ENCODE measurements at places on chromosomes 5 and 9.

- no peak for DNase-seq
These were observed 58.5 kb upstream of the S1PR3 start for GRCh38 chr9:88932766-88933165.

DNA sequence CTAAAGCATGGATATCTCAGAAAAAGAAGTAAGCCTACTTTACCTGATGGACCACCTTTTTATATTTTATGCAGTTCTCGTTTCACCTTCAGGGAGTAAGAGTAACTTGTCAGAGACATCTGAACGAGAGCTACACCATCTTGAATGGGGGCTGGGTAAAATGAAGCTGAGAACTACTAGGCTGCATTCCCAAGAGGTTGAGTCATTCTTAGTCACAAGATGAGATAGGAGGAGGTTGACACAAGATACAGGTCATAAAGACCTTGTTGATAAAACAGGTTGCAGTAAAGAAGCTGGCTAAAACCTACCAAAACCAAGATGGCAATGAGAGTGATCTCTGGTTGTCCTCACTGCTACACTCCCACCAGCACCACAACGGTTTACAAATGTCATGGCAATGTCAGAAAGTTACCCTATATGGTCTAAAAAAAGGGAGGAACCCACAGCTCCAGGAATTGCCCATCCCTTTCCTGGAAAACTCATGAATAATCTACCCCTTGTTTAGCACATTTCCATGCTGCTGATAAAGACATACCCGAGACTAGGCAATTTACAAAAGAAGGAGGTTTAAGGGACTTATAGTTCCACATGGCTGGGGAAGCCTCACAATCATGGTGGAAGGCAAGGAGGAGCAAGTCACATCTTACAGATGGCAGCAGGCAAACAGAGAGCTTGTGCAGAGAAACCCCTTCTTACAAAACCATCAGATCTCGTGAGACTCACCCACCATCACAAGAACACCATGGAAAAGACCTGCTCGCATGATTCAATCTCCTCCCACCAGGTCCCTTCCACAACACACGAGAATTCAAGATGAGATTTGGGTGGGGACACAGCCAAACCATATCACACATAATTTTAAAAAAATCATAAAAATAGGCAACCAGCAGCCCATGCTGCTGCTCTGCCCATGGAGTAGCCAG, 62.5 kb downstream of the GIN1 start:
- no peak for DNase-seq

- peak; percentile 48 for DNase-seq
These were observed 828.1 kb upstream of the GRAMD2B start for GRCh38 chr5:125595095-125595494.

- no peak for DNase-seq
These were observed 286.0 kb downstream of the CYLC2 start for GRCh38 chr9:103281126-103281525.

- no peak for DNase-seq
These were observed 180.1 kb downstream of the TTLL11 start for GRCh38 chr9:121912812-121913627.

DNA sequence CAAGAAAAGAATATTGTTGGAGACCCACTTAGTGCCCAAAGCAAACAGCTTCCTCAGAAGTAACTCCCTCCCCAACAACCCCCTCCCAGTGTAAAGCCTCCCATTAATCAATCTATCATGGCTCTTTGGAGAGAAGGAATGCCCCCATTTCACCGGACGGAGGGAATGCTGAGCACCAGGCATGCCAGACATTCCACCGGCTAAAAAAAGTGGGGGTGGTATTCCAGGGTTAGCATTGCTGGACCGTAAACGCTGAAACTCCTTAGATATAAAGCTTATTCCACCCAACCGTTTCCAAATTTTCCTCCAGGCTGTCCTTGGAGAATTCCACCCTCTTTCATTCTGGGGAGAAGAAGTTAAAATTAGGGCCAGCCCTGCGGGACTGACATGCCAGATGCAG, 363 bp upstream of the MAMDC2 start:
- no peak for DNase-seq

GRCh38 chr5:6431214-6432195, 17.2 kb upstream of the UBE2QL1 start:
- DNase-seq, result no peak

DNA sequence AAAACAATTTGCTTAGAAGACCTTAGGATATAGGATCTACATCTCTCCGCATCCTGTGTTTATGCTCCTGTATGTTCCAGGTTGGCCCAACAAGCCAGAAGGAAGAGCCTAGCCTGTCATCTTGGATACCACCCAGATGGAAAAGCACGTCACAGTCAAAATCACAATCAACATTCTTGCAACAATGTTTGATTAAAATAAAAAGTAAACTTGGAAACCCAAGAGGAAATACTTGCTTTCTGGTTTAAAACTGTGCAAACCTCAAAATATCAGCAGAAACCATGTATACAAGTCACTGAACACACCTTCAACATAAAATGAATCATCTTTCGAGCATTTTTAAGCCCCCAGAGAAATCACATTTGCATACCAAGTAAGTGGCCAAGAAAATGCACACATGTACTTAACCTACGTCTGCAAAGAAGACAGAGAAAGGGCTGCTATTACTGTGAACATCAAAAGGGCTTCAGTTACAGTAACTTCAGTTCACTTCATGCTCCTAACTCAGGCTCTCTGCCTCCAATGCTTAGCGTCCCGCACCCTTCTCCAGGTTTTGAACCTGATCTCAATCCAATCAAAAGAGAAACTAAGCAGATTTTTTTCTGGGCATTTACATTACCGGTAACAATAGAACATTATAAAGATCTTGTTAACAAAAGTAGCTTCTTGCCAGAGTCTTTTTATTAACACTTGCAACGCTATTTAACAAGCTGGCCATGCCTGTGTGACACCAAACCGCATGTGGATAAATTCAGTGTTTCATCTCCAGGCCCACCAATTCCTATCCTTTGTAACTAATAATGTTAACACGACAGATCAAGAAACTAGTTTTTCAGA, 1.3 kb downstream of the ENC1 start:
- no peak for DNase-seq

- no peak for DNase-seq
These were observed 159.5 kb upstream of the MAST4 start for GRCh38 chr5:66436721-66437120.

DNA sequence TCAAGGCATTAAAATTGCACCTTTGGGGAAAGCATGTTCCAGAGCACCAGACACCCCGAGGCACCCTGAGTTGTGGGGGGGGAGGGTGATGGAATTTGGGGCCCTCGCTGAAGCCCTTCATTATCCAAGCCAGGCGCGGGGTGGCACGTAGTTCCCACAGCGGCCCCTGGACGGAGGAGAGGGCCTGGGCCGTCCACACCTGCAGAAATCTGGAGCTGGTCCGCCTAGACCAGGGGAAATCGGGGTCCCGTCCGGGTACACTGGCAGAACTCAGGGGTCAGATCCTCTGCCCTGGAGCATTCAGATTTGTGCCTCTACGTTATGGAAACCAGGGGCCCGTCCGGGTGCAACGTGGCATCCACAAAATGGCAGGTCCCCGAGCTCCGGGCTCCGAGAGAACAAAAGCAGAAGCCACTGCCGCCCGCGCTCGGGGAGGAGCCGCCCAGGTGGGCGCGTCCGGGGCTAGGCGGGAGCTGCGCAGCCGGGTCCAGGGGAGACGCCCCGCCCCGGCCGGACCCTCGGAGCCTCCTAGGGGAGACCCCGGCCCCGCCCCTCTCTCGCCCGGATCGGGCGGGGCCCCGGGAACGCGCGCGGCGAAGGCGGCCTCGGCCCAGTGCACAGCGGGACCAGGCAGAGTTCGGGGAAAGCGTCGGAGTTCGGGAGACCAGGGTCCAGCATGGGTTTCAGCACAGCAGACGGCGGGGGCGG, at the start of gene PLEKHG4B:
Gene PLEKHG4B, plus strand, starts transcription at position 613 of the 708 bp plus-strand sequence. Its CDS starts 64 bp downstream, at position 677.
- no peak for DNase-seq

- DNase-seq, result no peak
These were observed 56.5 kb downstream of the ADAMTS2 start for GRCh38 chr5:179288809-179289185.

- no peak for DNase-seq
These were observed 60.2 kb upstream of the STARD4 start for GRCh38 chr5:111572561-111572960.

GRCh38 chr9:6034954-6035353, 19.5 kb upstream of the RANBP6 start:
- DNase-seq, result no peak

GRCh38 chr9:71858102-71858798, 52.7 kb downstream of the ABHD17B start:
- no peak for DNase-seq

DNA sequence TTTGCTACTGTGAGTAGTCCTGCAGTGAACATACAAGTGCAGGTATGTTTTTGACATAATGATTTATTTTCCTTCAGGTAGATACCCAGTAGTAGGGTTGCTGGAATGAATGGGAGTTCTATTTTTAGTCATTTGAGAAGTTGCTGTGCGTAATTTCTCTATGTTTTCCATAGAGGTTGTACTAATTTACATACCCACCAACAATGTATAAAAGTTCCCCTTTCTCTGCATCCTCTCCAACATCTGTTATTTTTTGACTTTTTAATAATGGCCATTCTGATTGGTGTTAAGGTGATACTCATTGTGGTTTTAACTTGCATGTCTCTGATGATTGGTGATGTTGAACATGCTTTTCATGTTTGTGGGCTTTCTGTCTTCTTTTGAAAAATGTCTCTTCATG, 64.7 kb upstream of the CTSL start:
- no peak for DNase-seq

DNA sequence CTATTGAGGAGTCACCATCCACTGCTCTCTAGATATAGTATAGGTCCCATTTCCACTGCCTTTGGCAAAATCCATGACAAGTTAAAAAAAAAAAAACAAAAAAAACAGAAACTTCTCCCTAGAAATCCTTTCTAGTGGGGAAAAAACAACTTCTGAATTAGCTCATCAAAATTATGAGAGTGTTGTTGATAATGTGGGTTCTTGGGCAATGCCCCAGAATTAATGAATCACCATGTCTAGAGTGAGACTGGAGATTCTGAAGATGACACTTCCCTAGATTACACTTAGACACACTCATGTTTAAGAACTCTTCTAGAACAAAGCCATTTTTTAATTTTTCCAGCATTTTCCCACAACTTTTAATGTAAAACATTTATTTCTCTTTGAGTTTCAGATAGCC, 728.0 kb upstream of the C9orf72 start:
- DNase-seq, result no peak

DNA sequence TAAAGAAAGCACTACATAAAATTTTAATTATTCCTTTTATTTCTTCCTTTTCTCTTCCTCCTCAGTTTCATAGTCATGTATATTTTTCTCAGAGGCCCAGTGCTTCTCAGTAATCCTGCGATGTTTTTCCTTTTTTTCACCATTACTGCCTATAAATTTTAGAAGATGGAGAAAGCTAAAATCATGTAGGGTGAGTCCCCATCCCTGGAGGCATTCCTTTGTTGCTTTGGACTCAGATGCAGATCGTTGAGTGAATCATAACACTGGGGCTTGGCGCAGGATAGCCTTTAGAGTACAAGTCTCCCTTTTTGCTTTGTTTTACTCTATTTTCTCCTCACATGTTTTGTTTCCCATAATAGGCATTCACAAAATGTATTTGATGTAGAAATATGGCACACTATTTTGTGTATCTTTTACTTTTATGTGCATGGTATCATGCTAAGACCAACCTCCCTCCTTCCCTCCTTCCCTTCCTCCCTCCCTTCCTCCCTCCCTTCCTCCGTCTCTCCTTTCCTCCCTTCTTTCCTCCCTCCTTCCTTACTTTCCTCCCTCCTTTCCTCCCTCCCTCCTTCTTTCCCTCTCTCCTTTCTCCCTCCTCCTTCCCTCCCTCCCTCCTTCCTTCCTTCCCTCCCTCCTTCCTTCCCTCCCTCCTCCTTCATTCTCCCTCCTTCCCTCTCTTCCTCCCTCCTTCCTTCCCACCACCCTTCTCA, 72.4 kb downstream of the NUDT12 start:
- no peak for DNase-seq

DNA sequence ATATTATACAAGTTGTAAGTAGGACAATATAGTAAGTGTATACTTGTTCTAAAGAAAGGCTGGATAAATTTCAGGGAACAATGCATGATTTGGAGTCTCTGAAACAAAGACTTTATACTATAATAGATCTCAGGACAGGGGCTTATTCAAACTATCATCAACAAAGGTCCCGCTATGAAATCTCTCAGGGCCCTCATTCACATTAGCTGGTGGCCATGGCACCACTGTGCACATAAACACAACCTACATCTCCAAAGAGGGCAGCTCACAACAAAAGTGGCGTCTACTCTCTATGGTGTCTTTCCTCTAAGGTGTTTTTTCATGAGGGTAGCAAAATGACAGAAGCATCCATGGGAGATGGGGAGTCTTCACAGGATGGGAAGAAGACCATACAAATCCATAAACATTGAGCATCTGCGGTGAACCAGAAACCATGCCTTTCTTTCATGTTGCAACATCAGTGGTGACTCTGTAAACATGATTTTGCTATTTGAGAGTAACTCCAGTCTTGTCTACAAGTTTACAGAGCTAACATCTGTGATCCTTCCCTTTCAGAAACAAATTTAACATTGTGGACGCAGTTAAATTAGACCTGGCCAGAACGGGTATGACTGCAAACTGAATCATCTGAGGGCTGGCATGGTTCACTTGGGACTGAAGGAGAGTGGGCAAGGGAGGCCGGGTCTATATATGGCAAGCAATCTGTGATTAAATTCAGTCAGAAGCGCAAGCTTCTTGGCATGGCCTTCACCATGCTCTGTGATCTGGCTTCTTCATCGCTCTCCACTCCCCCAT, 5.5 kb downstream of the TTLL11 start:
- no peak for DNase-seq

GRCh38 chr9:127138444-127138843, 16.0 kb upstream of the ANGPTL2 start:
- no peak for DNase-seq
